Ureter (tissue), 1 donor: ENCODE measurements at places on chromosomes 1 and 21. TPM values are rescaled to one million over a fixed set of nuclear protein-coding genes. Genes with fewer than 3 reads are reported as not detected.

The CCDC18 gene
- total RNA-seq: 3.8 TPM

The GREM2 gene
- total RNA-seq: 1.6 TPM

The KIF2C gene
- total RNA-seq: 3.5 TPM

The SETDB1 gene
- 56.9 TPM for total RNA-seq

GRCh38 chr1:150034336-150034735 is 23.8 kb upstream of the OTUD7B start:
- DNase-seq: no peak

DNA sequence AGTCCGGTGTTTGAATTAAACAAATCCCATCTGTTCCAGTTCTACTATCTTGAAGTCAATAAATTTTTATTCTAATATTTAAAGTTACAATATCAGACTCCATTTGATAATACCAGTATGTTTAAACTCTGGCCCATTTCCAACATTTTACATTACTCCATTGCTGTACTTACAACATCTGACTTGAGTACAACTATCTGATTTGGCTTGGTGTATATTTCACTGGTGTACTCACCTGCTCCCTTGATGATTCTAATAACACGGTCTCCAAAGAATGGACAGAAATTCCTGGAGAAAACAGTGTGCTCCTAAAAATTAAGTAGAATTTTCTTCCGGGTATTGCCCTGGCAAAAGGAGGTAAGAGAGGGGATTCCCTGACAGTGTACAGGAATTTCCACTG is 680.5 kb upstream of the ADAMTS5 start:
- no peak for DNase-seq

DNA sequence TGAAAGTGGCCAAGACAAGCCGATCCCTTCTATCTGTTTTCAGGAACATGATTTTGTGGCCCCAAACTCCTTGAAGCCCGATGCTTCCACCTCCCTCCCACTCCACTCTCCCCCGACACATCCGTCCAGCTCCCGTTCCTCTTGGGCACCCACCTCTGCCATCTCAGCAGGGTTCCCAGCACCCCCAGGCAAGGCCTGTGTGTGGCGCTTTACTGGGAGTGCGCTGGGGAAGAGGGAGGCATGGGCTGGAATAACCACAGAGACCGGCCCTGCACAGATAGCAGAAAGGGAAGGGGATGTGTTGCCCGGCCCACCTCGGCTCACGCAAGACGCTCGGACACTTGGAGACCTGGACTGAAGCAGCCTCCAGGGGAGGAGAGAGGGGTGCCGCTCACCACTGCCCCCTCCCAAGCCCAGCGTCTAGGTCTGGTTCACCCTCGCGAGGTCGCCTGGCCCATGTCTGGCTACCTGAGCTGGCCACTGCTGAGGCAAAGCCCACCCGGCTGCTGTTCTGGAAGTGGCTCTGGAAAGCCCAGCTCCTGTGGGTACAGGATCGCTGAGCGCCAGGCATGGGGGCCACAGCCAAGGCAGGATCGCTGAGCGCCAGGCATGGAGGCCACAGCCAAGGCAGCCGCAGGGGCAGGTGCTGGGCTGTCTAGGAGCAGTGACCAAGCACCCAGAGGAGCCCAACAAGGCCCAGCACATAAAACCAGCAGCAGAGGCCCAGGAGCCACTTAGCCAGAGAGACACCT is 23.8 kb upstream of the COL18A1 start:
- DNase-seq: no peak

DNA sequence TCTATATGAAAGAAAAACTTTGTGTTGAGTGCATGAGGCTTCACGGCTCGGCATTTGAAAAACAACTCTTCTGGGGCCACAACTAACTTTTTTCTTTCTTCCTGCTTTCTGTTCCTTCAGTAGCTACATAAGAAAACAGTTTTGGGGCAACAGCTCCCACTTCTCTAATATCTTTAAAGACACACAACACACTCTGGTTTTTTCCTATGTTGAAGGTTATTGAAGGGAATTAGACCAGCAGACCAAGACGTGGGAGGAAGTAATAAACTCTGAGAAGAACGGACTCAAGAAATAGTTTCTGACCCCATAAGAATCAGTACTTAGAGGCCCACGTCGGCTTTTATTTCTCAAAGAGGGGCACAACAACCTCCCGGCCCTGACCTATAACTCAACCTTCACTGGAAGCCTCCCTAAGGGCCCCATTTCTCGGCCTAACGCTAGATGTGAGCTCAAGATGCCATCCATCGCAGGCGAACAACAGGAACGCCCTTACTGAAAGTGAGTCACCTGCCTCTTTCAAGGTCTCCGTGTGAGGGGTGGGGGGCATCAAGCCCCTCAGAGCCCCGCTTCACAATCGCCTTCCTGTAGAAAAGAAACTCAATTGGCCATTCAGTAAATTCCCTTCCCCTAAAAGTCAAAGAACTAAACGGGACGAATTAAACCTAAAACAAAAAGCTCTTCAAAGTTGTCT is 844 bp downstream of the ZMYM6 start:
- DNase-seq: peak; percentile 43

GRCh38 chr1:2940178-2940577 is 81.1 kb upstream of the ACTRT2 start:
- no peak for DNase-seq
